ENCODE measurements at places on chromosomes 12 and 14. TPM values are rescaled to one million over a fixed set of nuclear protein-coding genes. Genes with fewer than 3 reads are reported as not detected.

The ASB2 gene
- not detected for total RNA-seq

The DIO3 gene
- not detected for total RNA-seq

The RIPK3 gene
- 7.9 TPM for total RNA-seq

The MIP gene
- total RNA-seq, result not detected

The IPO8 gene
- total RNA-seq, result 37.8 TPM

The PLEK2 gene
- 336 TPM for total RNA-seq

The CLEC4E gene
- total RNA-seq, result not detected

The KLHL33 gene
- total RNA-seq, result not detected

The MSI1 gene
- total RNA-seq, result not detected

The MYF5 gene
- not detected for total RNA-seq

The ARMH4 gene
- total RNA-seq, result 1.1 TPM

The GPR65 gene
- total RNA-seq, result not detected

The BMAL2 gene
- total RNA-seq, result 102 TPM

The GARIN6 gene
- not detected for total RNA-seq

The COCH gene
- total RNA-seq, result 0.04 TPM

The COX8C gene
- not detected for total RNA-seq

The IGF1 gene
- not detected for total RNA-seq

The GPR132 gene
- total RNA-seq, result not detected

The OASL gene
- total RNA-seq, result 3.7 TPM

The NELL2 gene
- total RNA-seq, result 0.07 TPM

The PRICKLE1 gene
- total RNA-seq, result 6.9 TPM

The GLT8D2 gene
- 3.2 TPM for total RNA-seq

The PPFIA2 gene
- total RNA-seq, result not detected

The ADCY4 gene
- total RNA-seq, result 0.49 TPM

The KRT2 gene
- total RNA-seq, result not detected

The COL2A1 gene
- 0.07 TPM for total RNA-seq

The GPR84 gene
- 0.07 TPM for total RNA-seq

The TBX3 gene
- 33.5 TPM for total RNA-seq

The PIWIL1 gene
- 0.04 TPM for total RNA-seq

The AKAP3 gene
- 1.7 TPM for total RNA-seq

The CEBPE gene
- not detected for total RNA-seq

The SMIM41 gene
- not detected for total RNA-seq

The SUSD6 gene
- total RNA-seq, result 14.5 TPM

The P2RX2 gene
- total RNA-seq, result not detected

The BTBD6 gene
- 56.3 TPM for total RNA-seq

The LTBP2 gene
- 78.2 TPM for total RNA-seq

The SPIC gene
- not detected for total RNA-seq

The HOXC5 gene
- 0.67 TPM for total RNA-seq

The DDN gene
- total RNA-seq, result 0.56 TPM

The C12orf50 gene
- total RNA-seq, result not detected

The GPR68 gene
- total RNA-seq, result 2.5 TPM

The CSRP2 gene
- total RNA-seq, result 38.5 TPM

The PCNX1 gene
- total RNA-seq, result 29.9 TPM

The FGF23 gene
- total RNA-seq, result not detected
